ENCODE measurements at places on chromosomes 2 and 18.

GRCh38 chr2:24482972-24483300, 8.1 kb upstream of the NCOA1 start:
- no peak for DNase-seq

DNA sequence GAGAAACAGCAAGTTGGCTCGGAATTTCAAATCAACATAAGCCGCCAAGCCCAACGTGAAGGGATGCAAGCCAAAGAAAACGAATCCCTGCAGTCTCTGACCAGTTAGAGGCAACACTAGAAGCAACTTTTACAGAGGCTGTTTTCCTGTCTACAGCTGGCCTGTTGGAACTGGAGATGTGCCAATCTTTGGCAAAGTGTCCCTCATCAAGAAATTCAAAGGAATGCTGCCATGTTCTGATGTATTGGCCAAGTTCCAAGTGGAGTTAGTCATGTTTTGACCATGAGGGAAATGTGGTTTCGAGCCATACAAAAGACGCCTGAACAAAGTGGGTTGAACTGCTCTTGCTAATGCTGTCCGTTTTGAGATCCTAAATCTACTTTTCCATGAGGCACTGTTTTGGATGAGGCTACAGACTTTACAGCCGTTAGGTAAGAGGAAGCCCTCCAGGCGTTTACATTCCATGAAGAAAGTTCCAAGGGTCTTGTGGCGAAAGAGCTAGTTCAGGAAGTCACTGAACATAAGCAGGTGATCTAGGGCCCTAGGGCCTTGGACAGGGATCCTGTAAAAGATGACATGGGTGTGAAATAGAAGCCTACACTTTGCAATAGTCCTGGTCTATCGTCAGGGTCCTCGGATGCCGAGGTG, 140.7 kb upstream of the PXDN start:
- no peak for DNase-seq

DNA sequence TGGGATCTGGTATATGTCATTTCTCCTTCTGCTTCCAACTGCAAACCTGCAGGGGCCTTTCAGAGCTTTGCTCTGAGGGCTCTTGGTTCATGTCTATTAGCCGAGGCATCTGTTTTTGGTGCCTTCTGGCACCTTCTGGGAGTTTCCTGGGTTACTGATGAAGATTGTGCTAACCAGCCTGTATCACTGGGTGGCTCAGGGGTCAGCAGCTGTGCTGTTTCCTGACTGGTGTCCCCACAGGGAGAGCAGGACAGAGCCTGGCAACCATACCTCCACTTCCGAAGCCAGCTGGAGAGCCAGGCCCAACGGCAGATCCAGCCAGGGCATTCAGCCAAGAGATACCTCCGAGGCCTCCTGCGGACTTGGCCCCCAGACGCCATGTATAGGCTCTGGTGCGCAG, 17.5 kb downstream of the KIAA2012 start:
- no peak for DNase-seq

DNA sequence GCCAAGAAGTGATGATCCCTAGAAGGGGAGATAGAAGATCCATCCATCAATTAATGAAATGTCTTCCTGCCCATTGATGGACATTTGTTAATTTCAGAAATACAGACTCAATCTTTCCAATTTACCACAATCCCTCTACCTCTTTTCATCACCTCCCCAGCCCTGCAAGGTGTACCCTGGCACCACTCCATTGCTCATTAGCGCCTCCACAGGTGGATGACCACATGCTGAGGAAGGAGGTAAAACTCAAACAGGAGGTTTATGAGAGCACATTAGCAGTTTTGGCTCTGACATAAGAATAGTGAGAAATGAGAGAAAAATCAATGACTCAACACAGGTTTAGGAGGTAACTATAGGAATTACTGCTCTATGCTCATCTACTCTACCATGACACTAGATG, 208.0 kb downstream of the C1D start:
- no peak for DNase-seq

GRCh38 chr2:193349642-193350041, 1154.9 kb upstream of the TMEFF2 start:
- DNase-seq, result no peak

GRCh38 chr2:138244501-138244925, 257.1 kb upstream of the SPOPL start:
- DNase-seq, result no peak

DNA sequence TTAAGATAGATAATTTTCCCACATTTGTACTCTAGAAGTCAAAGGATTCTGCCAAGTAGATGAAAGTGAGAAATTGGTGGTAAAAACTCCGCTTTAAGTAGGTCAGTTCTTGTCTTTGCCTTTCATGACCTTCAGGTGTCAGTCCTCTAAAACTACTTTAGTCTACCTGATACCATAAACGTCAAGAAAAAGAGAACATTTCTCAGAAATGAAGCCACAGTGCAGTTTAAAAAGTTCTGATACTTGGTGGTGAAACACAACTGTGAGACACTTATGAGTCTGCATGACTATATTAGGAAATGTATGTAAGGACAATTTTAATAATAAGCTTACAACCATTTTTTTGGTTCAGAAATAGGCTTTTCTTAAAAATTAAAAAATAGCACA, 583.3 kb downstream of the SATB2 start:
- DNase-seq, result no peak

- no peak for DNase-seq
Observed at GRCh38 chr2:218970894-218971293, 11.4 kb downstream of the CDK5R2 start.

- DNase-seq, result no peak
Observed at GRCh38 chr18:74438091-74438490, 19.0 kb downstream of the DIPK1C start.

DNA sequence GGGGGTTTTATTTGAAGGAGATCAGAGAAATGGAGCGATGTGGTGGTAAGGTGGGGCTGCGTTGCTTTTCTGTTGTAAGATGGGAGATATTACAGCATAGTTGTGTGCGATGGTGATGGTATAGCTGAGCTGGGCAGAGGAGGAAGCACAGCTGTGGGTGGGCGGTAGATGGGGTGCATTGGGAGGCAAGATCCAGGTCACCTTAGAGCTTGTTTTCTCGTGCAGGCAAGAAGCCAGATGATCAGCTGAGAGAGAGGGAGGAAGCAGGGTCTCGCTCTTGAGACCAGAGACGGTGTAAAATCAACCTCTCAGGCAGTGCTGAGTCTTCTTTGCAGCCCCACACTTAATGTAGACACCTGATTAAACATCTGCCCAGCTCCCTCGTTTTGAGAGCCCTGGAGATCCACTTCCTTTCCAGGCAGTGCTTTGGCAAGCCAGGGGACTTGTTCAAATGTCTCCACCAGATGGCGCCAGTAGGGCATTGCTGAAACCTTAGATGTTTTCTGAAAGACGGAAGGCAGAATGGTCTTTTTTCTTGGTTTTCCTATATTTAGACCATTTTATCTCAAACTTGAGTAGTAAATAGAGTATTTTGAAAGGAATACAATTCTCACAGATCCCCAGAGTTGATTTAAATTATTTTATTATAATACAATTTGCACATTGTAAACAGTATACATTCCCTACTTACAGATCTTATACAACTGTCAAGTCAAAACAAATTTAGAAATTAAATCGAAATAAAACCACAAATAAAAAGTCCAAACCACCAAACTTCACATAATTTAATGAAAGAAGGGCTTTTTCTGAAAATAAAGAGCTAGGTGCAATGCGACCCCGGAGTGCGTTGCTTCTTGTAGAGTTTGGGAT, 21.1 kb upstream of the LYPD6B start:
- no peak for DNase-seq

DNA sequence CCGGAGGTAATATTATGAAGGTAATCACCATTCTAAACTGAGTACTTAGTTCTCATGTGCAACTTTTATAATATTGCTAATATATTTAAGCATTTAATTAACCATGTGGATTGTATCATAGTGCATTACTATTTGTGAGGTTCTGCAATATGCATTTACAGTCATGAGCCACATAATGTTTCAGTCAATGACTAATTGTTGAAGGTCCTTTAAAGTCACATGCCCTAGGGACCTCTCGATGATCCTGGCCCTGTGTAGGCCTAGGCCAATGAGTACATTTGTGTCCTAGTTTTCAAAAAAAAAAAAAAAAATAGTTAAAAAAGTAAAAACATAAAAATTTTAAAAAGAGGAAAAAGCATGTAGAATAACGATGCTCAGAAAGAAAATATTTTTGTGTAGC, 298.0 kb downstream of the DSEL start:
- DNase-seq, result no peak

DNA sequence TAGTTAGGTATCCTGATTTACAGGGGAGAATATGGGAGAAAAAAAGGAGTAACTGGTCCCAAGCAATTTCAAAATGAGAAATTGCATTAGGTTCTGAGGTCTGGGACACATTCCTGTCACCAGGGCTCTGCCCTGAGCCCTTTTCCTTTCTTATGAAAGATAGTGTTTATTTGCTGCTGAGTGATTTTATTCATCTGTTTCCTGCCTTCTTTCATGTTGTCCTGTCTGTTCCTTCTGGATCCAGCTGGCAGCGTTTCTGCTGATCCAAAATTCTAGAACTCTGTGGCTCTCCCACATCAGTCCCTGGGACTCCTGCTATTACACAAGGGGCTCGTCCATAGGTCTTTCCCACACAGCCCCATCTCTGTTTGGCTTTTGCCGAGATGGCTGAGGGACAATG, 519.1 kb upstream of the SALL3 start:
- DNase-seq, result no peak

DNA sequence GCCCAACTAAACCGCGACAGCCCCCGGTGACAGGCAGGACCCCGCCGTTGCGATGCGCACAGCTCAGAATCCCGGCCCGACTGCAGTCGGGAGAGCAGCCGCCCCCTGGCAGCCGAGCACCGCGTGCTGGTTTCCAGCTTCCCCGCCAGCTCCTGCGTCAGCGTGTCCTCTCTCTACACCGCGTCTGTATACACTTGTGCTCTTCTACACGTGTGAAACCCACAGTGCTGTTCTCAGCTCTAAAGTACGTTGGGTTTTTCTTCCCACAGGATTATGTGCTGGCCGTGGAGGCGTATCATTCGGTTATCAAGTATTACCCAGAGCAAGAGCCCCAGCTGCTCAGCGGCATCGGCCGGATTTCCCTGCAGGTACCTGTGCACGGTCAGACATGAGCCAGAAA, 54.0 kb downstream of the ADI1 start:
- DNase-seq, result no peak

DNA sequence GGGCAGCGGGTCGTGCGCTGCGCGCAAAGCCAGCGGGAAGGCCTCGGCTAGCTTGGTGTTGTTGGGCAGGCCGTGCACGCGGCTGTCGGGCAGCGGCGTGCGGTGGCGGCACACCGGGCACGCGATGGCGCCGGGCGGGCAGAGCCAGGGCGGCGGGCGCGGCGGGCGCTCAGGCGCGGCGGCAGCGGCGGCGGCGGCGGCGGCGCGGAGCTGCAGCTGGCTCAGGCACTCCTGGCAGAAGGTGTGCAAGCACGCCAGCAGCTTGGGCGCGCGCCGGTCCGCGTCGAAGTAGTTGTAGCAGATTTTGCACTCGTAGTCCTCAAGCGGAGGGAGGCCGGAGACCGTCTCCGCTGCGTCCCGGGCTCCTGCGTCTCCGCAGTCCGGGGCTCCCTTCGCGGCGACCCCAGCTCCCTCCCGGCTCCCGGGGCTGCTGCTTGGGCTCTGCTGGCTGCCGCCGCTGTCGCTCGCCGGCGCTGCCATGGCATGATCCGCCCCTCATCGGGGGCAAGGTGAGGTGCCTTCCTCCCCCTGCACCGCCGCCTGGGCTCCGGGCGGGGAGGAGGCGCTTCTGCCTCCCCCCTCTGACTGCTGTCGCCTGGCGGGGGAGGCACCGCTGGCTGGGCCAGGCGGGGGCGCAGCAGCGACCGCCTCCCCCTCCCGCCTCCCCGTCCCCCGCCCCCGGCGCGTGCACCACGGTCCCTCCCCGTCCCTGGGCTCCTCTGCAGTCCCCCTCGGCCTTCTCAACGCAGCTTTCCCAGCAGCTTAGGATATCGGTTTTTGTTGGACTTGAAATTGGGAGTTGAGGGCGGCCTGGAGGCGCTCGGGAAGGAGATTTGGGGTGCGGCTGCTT, 21.0 kb upstream of the PAX3 start:
- DNase-seq, result no peak

GRCh38 chr2:97750017-97750416, 36.6 kb downstream of the ZAP70 start:
- no peak for DNase-seq

DNA sequence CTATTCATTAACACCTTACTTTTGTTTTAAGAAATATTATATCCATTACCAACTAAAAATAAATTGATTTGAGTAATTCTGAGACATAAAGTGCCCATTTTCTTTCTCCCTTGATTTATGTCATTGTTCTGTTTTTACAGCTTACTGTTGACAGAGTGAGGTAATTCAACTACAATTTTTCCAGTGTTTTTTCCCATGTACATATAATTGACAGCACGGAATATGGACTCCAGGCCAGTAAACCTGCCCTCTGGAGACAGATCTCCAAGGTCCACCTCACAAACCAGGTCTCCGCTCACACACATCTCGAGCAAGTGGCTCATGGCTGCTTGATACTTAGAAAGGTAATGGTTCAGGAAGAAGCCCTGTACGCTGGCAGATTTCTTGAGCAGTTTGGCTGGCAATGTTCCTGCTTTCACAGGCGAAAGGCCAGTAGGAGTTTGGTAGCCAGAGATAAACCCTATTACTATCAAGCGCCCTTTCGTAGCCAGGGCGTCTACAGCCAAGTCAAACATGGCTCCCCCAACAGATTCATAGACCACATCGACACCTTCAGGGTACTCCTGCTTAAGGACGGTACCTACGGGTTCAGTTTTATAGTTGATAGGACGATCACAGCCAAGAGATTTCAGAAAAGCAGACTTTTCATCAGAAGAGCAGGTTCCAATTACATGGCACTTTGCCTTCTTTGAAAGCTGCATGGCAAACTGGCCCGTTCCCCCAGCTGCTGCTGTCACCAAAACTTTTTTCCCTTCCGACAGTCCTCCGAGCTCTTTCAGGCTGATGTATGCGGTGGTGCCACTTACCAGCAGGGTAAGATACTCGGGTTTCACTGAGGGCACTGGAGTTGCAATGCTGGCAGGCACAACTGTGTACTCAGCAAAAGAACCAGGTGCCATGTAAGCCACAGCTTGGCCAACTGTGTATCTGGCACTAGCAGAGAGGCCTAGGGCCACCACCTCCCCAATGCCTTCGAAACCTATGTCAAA, 7.4 kb downstream of the PTGR3 start:
- no peak for DNase-seq

- DNase-seq, result no peak
Observed at GRCh38 chr18:4801151-4801550, 346.0 kb upstream of the DLGAP1 start.

DNA sequence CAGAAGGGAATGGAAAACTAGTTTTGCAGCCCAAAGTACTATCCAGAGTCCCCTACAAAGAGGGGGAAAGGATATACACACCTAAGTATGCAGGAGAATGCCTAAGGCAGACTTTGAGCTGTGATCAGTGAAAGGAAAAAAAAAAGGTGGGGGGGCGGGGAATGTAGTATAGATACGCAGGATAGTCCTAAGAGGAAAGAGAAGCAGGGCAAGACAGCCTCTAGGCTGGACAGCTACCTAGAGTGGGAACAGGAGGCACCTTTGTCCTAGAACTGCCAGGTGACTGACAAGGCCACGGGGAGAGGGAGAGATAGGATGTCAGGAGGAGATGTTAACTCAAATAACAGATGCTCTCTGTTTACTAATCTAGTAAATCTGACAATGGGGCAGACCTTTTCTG, 6.0 kb downstream of the REEP1 start:
- DNase-seq, result no peak

GRCh38 chr2:222594679-222595078, 61.2 kb downstream of the FARSB start:
- DNase-seq, result no peak

- DNase-seq, result no peak
Observed at GRCh38 chr2:179234658-179235240, 29.9 kb downstream of the SESTD1 start.

Data from cortex of kidney (tissue), 1 donor.